Heart left ventricle (tissue), 16 donors: ENCODE measurements at places on chromosomes 13 and 19. TPM values are rescaled to one million over a fixed set of nuclear protein-coding genes. Genes with fewer than 3 reads are reported as not detected.

The ANKLE1 gene
- 0.25 TPM for total RNA-seq

DNA sequence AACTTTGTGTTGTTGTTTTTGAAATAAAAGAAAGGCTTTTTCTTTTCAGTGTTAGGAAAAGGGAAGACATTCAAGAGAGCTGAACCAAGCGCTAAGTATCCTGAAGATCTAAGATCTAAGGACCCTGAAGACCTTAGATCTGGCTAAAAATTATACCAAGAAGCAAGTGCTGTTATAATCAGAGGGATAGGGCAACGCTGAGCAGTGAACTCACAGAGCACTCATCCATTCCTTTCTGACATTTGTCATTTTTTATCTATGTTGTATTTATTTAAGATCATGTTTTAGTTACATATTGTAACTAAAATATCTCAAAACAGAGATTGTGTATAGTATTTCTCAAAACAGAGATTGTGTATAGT is 60.5 kb upstream of the FAM216B start:
- no peak for DNase-seq

DNA sequence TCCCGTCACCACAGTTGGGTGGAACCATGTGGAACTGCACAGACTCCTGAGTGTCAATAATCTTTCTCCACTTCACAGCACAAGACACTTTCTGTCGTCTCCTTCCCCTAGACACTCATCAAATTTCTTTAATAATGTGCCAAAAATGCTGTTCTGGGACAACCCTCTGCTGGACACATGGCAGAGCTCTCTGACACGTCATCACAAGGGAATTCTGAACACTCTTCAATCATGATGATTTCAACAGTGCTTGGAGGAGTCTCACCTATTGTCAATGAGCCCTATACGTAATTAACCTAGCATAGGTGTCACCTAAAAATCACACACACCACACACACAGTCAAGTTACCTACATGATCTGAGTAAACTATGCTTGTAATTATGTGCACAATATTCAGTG is 141.3 kb downstream of the STOML3 start:
- no peak for DNase-seq

DNA sequence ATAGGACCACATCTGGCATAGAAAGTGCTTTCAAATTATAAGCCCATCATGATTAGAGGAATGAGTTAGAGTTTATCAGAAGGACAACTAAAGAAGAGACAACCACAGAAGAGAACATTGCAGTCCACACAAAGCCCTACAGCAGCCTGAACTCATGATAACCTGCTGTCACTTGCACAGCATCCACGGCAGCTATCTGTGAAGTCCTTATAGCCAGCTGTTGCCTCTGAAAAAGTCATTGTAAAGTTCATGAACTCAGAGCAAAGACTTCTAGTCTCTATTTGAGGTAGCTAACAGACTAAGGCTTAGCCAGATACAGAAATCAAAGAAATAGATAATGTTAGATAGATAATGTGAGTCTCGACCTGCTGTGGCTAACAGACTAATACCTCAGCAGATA is 450.0 kb downstream of the KLF5 start:
- DNase-seq = no peak

- no peak for DNase-seq
Observed at GRCh38 chr13:51015973-51016372, 95.1 kb downstream of the C13orf42 start.
